ENCODE measurements at places on chromosomes 2 and 18.

DNA sequence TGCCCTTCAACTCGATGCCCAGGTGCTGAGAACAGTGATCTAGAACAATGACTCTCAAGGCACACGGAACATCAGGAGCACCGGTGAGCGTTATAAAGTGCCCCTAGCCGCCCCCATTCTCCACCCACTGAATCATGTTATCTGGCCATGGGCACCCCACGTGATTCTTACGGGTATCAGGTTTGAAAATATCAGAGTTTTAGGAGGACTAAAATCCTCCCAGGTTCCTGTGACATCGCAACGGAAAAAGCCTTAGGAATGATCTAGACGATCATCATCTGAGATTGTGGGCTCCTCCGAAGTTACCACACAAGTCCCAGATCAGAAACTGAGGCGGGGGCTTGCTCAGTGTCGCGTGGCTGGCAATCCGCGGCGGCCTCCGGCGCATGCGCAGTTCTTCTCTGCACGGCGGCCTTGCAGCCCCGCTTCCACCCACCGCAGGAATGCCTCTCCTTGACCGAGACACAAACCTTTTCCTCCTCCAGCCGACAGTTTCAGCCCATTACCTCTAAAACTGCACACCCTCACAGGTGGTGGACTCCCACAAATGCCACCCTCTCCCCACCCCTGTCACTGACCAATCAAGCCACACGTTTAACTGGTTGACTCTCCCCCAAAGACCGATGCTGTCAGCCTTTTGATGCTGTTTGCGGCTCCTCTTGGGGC lies 5.8 kb upstream of the MRPL33 start:
- peak; percentile 9 for DNase-seq

GRCh38 chr2:112547333-112547732 lies 5.1 kb downstream of the POLR1B start:
- no peak for DNase-seq

DNA sequence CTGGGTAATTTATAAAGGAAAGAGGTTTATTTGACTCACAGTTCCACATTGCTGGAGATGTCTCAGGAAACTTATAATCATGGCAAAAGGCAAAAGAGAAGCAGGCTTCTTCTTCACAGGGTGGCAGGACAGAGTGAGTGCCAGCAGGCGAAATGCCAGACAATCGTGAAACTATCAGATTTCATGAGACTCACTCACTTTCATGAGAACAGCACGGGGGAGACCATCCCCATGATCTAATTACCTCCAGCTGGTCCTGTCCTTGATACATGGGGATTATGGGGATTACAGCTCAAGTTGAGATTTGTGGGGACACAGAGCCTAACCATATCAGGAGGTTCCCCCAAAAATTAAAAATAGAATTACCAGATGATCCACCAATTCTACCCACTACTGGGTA lies 675.5 kb upstream of the SLC8A1 start:
- no peak for DNase-seq

GRCh38 chr2:207819839-207820784 lies 50.4 kb upstream of the FZD5 start:
- no peak for DNase-seq

DNA sequence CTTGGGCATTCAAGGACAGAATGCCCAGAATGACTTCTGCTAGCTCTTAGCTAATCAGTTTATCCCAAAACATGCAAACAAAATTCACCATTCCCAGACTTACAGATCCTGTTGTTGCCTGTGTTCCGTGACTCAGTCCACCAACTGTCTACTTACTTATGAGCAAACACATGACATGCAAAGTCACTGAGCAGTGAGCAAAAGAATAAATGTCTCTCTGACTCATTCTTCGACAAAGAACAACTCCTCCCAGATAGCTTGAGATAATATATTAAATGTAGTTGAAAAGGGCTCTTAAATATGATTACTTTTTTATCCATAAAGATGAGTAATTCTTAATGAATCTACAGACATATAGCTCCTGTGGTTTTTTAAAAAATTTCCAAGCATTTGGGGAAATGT lies 9.0 kb upstream of the CREG2 start:
- DNase-seq: no peak

Measured in activated T-helper 1 cell treated with anti-CD3 and anti-CD28 coated beads, Interleukin-2, amount 50 U/mL, for 16 hours (primary cell).